Muscle of back (tissue), 13 donors: ENCODE measurements at places on chromosomes 4 and X. TPM values are rescaled to one million over a fixed set of nuclear protein-coding genes. Genes with fewer than 3 reads are reported as not detected.
A peak's percentile ranks its signal among the peaks of the same experiment; 100 is the strongest.

DNA sequence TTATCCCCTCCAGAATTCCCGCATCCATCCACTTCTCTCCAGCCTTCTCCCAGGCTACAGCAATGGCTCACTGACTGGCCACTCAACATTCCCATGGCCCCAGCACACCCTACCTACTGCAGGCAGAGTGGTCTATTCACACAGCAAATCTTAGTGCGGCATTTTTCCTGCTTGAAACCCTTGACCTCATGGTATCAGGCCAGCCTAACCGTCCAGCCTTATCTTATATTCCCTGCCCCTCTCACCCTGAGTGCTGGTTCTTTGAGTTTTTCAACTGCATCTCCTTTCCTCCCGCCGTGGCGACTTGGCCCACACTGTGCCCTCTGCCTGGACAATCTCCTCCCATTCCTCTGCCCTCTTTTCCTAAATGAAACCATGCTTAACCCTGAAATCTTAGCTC, 10.0 kb upstream of the S100G start:
- DNase-seq, result no peak

DNA sequence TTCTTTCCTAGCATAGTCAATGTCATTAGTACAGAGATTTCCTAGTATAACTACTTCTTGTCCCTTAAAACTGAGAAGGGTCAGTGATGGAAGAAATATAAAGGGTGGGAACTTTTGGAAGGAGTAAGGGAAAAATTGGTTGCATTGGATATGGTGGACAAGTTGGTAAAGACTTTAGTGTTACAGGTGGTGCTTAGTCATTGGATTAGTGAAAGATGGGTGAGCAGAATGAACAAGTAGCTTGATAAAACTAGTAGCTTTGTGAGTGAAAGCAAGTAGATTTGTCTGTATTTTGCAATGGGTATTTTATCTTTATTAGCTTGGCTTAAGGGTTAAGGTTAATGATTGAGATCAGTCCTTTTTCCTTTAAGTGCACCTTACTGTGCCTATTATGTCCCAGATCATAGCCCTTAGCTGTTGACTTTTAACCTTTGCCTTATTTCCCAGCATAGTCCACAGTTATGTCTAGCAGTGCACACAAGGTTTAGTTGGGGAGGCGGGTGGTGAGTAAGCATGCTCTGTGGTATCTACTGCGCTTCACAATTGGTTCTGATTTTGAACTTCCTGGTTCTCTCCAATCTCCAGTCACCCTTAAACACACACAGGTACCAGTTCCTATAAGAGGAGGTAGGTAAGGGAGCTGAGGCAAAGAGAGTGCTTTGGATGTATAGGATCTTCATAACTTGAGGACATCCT, 9.5 kb downstream of the WDR44 start:
- no peak for DNase-seq

DNA sequence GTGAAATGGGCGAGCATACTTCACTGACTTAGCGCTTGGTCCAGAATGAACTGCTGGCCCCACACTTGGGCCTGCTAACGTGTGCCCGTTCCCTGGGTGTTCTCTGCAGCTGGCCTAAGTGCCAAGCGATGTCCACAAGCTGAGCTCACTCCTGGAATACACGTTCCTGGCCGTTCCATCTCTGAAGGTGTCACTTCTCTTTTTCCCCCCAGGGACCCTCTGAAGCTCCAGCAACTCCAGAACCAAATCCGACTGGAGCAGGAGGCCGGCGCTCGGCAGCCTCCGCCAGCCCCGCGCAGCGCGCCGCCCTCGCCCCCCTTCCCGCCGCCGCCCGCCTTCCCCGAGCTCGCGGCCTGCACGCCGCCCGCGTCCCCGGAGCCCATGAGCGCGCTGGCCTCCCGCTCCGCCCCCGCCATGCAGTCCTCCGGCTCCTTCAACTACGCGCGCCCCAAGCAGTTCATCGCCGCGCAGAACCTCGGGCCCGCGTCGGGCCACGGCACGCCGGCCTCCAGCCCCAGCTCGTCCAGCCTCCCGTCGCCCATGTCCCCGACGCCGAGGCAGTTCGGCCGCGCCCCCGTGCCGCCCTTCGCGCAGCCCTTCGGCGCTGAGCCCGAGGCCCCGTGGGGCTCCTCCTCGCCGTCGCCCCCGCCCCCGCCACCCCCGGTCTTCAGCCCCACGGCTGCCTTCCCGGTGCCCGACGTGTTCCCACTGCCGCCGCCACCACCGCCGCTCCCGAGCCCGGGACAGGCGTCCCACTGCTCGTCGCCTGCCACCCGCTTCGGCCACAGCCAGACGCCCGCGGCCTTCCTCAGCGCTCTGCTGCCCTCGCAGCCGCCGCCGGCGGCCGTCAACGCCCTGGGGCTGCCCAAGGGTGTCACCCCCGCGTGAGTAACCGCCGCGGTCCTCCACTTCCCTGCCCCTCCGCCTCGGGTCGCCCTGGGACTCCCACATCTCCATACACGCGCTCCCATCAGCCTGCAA, 132.3 kb downstream of the CBR4 start:
- peak; percentile 83 for DNase-seq

The SHISA3 gene
- 3.4 TPM for polyA plus RNA-seq

The CT45A10 gene
- not detected for polyA plus RNA-seq

DNA sequence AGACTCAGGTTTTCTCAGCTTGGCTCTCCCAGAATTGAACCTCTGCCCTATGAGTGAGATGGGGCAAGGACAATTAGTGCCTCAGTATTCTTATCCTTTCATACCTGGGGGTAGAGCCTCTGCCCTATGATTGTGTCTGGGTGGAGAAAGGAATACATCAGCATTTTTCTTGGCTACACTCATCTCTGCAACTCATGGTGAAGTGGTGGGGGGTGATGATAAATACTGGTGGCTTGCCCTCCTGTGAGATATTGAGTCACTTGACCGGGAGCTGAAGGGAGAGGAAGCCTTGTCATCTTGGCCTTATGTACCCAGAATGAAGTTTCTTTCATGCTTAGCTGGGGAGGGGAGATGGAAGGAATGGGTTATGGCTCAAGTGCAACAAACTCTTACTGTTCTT, 71.3 kb upstream of the ENOX2 start:
- DNase-seq, result no peak

The PRPS2 gene
- polyA plus RNA-seq, result 11.5 TPM

DNA sequence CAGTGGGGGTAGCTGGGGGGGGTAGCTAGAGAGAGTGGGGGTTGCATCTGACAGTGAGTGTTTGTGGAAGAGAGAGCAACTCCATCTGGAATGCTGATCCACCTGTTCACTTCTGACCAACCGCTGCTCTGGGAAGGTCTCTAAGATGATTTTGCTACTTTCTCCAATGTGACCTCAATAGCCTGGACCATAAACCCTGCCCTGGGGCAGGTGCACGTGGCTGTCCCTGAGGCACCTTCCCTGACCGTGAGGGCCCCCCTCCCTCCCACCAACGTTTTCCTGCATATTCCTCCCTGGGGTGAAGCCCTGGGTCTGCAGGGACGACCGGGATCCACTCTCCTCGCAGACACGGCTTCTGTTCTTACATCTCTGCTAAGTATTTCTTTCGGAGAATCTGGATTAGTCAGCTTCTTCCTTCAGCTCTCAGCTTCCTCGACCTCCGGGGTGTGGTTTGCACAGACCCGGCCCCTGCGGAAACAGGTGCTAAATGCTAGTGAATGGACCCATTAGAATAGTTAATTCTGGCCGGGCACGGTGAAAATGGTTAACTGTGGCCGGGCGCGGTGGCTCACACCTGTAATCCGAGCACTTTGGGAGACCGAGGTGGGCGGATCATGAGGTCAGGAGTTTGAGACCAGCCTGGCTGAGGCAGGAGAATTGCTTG, 21.4 kb upstream of the PLCXD1 start:
- DNase-seq, result no peak

GRCh38 chrX:133183806-133184205, 34.3 kb downstream of the TFDP3 start:
- DNase-seq, result no peak

GRCh38 chrX:103517246-103517645, 2.0 kb downstream of the RAB40A start:
- no peak for DNase-seq

The SUPT20HL1 gene
- polyA plus RNA-seq, result not detected

GRCh38 chrX:28787206-28787605, 200.0 kb downstream of the IL1RAPL1 start:
- no peak for DNase-seq

DNA sequence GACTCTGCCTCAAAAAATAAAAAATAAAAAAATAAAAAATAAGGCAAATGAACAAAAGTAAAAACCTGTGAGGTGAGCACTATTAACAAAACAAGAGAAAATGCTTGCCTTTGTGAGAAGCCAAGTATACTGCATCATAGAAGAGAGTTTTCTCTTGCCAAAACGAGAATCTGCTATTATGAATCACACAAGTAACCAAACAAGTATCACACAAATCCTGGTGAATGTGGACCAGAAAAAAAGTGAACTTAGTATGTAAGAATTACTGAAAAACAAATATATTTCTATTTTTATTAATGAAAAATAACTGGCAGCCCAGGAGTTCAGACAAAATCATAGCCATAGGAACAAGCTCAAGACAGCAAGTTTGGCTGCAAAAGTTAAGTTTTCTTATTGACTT, 193.5 kb downstream of the PDGFC start:
- DNase-seq, result no peak

DNA sequence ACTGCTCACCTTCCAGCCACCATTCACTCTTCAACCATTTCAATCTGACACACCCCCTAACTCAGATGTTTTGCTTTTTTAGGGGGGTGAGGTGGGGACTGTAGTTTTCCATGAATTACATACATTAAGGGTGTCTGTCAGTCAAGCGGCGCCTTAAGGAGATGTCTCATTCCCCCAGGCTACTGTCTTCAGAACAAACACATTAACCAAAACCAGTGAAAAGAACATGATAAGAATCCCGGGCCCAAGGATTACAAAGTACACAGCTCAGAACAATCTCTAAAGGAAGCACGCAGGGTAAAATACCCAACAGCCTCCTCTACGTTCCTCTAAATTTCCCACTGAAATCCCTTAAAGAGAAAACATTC, 62.5 kb upstream of the IRF2 start:
- no peak for DNase-seq

The INTU gene
- 12.9 TPM for polyA plus RNA-seq

The ADGRG4 gene
- 0.01 TPM for polyA plus RNA-seq

DNA sequence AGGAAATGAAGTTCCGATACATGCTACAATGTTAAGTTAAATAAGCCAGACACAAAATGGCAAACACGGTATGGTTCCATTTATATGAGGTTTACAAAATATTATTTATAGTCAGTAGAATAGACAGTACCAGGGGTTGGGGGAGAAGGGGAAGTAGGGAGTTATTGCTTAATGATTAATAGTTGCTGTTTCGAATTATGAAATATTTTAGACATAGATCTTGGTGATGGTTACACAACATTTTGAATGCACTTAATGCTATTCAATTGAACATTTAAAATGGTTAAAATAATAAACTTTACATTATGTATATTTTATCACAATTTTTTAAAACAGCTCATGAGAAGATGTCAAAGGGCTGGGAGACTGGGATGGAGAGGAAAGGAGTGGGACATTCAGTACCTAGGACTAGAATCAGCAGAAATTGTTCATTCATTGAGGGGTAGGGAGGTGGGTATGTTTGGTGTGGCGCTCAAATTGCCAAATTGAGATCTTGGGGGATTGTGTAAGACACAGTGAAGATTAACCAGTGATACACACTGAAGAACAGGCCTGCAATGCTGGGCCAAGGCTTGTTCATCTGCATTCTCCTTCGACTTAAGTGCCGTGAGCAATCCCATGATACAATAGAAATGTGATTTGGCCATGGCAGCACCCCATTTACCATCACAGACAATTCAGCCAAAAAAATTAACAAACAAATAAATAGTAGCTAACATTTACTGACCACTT, 165.6 kb upstream of the GALNT7 start:
- DNase-seq, result no peak

The MAGEA10 gene
- polyA plus RNA-seq, result not detected
